ENCODE measurements at places on chromosomes 2 and 18.

DNA sequence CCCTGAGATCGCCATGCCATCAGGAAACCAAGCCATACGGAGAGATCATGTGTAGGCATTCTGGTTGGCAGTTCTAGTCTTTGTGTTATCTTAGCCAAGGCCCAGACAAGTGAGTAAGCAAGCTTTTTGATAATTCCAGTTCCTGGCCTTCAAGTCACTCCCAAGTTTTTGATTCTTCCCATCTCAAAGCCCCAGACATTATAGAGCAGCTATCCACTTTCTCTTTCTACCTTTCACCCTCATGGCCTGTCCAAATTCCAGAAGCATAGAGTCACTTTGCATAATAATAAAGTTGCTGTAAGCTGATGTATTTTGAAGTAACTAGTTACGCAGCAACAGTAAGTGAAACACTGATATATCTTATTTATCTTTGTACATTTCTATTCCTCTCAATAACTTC is 26.8 kb upstream of the IL1RL1 start:
- no peak for DNase-seq

DNA sequence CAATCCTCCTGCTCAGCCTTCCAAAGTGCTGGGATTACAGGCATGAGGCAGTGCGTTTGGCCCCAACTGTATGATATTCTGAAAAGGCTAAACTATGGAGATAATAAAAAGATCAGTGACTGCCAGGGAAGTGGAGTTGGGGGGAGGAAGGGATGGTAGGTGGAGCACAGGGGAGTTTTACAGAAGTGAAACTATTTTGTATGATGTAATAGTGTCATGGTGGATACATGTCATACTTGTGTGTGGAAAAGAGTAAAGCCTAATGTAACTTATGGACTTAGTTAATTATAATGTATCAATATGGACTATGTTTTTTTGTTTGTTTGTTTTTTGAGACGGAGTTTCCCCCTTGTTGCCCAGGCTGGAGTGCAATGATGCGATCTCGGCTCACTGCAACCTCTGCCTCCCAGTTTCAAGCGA is 2.9 kb upstream of the GGCX start:
- no peak for DNase-seq

DNA sequence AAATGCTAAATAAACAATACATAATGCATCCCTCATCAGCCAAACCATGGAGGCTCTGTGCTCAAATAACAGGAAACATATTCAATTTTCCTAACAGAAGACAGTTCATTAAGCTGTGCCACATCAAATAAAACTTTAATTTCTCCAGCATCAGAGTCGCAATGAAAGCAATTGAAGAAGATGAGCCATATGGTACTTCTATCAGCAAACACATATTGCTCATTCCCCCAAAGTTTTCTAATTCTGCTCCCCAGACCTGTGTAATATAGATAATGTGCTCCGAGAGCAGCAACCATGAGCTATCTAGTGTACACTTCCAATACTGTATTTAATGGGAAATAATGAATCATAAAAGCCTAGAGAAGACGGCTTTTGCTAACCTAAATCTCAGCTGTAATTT is 263.2 kb downstream of the MEIS1 start:
- DNase-seq = no peak

- no peak for DNase-seq
Observed at GRCh38 chr2:207279520-207279919, 113.8 kb upstream of the KLF7 start.

DNA sequence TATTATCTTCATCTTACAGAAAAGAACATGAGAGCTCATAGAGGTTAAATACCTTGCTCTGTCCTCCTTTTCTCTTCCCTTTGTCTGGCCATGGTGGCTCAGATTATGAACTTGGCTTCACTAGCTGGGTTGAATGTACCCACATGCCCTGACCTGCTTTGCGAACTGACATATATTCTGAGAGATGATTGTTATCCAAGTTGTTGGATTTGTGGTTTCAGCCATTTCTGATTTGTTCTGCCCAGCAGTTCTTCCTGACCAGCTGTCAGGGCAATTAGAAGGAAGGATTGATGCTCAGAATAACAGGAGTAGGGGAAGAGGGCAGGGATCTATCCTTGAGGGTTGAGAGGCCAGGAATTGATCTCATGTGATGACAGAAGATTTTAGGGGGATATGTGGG is 236.8 kb upstream of the FAM98A start:
- DNase-seq = no peak

GRCh38 chr2:230634146-230634545 is 78.5 kb upstream of the CAB39 start:
- no peak for DNase-seq

DNA sequence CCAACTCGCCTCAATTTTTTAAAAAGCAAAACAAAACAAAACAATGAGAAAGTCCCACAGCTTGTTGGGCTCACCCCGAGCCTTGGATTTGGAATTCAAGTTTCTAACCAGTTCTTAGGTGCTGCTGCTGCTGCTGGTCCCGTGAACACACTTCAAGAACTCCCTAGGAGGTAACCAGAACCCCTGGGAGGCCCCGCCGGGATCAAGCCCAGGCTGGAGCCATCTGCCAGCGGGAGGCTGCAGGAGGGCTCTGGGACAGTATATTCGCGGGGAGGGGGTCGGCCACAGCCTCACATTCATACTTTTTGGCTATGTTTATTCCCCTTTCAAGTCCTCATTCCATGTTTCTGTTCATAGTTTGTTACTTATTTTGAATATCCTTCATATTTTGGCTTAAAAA is 223.4 kb downstream of the TFCP2L1 start:
- no peak for DNase-seq

- no peak for DNase-seq
Observed at GRCh38 chr2:20444993-20445910, 1.6 kb upstream of the RHOB start.

GRCh38 chr2:207813942-207814341 is 44.2 kb upstream of the FZD5 start:
- no peak for DNase-seq

DNA sequence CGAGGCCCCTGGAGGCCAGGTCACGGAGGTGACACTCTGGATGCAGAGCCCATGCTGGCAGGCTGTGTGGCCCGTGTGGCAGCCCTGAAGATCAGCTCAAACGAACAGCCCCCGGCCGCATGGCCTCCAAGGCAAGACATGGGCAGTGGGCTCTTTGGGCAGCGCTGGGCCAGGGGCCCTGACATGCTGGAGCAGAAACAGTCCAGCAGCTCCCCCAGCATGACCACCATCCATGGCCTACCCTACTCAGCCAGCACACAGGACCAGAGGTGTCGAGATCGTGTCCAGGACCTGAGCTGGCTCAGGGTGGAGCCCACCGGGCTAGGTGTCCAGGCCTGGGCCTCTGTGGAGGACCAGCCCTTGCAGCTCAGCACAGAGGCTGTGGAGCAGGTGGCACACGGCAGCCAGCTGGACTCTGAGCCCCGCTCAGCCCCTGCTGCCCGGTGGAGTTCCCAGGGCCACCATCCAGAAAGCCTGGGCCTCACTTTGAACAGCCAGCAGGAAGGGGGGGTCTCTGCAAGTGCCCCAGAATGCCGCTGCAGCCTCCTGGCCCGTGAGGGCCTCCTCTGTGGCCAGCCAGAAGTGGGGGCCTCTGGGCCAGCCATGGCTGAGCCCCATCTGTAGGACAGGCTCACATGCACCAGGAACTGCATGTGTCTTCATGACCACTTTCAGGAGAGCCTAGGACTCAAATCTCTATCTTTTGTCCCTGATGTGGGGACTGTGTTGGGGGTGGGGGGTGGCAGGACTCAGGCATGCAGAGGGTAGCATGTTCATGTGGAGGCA is 8.9 kb downstream of the AMER3 start:
- no peak for DNase-seq

- DNase-seq = peak; percentile 59
Observed at GRCh38 chr2:8682719-8683667, 1.1 kb downstream of the ID2 start.

GRCh38 chr2:212831671-212832199 is 293.1 kb upstream of the ERBB4 start:
- no peak for DNase-seq
